ENCODE measurements at places on chromosomes 7 and 10.

DNA sequence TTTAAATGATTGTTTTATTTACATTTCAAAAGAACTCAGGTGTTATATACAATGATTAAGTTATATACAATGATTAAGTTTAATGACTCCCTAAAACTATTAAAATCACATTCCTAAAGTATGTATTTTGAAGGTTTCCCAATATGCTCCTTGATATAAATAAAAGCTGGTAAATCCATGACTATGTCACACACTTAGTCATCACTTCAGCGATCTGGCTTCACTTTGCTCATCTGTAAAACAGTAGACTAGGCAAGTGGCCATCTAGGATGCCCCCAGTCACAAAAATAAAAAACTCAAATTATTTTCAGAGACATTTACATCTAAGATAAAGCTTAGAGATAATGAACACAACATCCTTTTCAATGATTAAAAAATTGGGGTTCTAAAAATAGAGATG is 10.8 kb downstream of the ICA1 start:
- no peak for DNase-seq

- DNase-seq, result no peak
These were observed 17.4 kb downstream of the ITGB1 start for GRCh38 chr10:32940321-32941301.

DNA sequence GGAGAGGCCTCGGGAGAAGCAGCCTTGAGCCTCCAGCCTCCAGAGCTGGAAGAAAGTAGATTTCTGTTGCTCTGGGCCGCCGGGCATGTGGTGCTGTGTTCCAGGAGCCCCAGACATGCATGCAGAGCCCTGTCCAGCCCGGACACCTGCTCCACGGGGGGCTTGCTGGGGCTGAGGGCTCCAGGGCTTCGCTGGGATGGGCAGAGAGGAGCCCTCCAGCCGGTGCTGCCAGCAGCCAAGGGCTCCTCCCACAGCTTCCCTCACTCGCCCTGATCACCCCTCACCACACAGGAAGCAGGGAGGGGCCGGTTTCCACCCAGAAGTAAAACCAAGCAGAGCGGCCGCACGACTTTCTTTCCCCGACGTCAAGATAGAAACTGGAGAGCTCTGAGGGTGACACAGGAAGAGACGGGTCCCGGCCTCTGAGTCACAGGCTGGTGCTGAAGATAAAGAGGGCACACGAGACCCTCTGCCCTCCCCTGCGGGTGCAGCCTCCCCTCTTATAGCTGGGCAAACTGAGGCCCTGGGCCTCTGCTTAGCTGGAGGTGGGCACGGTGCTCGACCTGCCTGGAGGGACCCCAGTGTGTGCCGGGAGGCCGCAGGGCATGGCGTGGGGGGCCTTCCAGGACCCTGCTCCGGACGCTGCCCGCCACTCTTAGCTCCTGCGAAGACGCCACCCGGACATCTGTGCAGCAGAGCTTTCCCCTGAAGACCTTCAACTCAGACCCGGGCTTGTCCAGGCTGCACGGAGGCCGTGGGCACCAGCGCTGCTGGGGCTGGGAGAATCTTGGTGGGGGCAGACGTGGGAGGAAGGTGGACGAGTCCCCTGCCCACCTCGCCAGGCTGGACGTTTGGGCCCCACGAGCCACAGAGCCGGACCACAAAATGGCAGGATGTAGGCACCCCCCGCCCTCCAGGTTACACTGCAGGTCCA is 31.1 kb downstream of the ADAP1 start:
- peak; percentile 98 for DNase-seq

DNA sequence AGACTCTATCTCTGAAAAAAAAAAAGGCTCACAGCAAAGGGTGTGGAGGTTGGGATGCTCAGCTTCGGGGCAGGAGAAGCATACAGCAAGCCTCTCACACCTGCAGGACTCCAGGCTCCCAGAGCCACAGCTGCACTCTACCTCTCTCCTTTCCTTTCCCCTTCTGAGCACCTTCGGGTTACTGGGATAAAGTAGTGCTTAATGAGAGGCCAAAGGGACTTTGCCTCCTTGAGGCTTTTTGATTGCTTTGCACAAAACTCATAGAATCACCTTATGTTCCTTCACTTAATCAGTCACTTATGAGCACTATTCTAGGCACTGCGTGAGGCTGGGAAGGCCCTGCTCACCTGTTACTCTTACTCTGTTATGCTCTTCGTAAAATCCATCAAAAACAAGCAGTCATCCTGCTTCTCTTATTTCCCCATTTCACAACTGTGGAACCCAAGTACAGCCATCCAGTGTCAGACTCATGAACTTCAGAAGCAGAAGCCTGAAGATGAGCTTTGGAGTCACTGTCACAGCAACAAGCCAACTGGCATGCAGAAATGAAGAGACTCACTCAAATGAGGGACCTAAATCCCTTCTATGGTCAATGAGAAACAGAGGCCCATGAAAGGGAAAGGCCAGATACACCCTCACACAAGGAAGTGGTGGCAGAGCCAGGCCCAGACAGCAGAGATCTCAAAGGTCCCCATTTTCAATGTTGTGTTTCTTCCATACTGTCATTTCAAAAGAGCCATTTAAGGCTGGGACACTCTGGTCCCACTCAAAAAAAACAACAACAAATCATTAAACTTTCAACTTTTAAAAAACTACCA is 205.4 kb downstream of the KCNMA1 start:
- DNase-seq, result no peak

DNA sequence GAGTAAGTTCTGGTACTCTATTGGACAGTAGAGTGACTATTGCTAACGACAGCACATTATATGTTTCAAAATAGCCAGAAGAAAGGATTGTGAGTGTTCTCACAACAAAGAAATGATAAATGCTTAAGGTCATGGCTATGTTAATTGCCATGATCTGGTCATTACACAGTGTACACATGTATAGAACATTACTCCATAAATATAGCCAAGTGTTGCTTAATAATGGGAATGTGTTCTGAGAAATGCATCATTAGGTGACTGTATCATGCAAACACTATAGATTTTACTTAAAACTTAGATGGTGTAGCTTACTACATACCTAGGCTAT is 19.6 kb downstream of the EPC1 start:
- DNase-seq, result no peak

- DNase-seq, result no peak
These were observed 1200.5 kb downstream of the SORCS1 start for GRCh38 chr10:105964009-105964408.

DNA sequence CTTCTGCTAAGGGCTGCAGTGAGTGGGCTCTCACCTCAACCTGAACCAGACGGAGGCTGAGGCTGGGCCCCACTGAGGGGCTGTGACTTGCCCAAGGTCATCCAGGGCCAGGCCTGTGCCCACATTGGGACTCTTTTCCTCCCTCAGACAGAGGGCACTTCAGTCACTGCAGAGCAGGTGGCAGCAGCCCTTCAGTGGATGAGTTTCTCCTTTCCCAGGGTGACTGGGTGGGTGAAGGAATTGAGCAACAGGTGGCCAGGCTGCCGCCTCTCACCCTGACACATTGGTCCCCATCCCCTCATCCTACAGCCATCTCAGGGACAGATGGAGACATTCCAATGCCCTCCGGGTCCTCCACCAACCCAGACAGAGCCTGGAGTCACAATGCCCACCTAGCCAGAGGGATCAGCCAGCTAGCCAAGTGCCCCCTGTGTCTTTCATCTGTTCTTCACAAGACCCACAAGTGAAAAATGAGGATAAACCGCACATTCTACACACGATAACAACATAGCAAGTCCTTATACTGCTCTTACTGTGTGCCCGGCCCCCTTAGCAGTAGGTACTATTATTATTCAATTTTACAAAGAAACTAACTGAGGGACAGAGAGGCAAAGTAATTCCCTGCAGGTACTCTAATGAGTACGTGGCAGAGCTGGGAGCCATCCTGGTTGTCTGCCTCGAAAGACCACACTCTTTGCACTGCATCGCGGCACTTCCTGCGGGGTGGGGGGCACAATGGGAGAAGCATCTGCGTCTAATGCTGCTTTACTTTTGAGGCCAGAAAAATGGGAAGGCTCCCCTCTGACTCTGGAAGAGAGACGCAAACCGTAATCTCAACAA is 1.7 kb upstream of the SLC18A3 start:
- DNase-seq, result no peak

DNA sequence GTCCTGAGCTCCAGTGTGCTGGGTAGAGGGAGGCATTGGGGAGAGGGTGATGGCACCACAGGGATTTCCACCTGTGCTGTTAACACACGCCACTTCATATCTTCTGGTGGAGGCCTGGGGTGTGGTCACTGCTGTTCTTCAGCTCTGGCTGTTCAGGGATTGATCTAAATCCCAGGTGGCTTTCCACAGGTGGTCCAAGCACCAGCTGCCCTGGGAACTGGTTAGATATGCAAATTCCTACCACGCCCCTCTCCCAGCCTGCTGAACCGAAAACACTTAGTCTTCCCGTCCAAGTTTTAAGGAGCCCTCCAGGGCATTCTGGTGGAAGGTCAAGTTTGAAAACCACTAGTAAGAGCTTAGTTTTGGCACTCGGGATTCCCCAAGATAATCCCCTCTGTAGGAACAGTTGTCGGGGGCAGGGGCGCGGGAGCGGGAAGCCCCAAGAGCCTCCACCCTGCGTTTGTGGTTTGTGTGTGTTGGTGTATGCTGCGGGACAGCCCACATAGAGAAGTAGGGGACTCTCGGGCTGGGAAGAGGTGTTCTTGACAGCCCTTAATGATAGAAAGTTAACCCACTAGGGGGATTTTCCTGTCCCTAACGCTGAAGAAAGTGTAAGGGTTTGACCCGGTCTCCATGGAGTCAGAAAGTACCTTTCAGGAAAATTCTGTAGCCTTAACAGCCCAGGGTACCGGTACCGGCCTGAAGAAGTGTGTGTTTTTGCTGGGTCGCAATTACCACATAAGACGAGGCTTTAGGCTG is 5.1 kb downstream of the DEPP1 start:
- DNase-seq, result peak; percentile 34

GRCh38 chr7:132901241-132901640 is 180.6 kb downstream of the CHCHD3 start:
- DNase-seq, result no peak

GRCh38 chr7:128381161-128381821 is 19.8 kb upstream of the PRRT4 start:
- peak; percentile 61 for DNase-seq

DNA sequence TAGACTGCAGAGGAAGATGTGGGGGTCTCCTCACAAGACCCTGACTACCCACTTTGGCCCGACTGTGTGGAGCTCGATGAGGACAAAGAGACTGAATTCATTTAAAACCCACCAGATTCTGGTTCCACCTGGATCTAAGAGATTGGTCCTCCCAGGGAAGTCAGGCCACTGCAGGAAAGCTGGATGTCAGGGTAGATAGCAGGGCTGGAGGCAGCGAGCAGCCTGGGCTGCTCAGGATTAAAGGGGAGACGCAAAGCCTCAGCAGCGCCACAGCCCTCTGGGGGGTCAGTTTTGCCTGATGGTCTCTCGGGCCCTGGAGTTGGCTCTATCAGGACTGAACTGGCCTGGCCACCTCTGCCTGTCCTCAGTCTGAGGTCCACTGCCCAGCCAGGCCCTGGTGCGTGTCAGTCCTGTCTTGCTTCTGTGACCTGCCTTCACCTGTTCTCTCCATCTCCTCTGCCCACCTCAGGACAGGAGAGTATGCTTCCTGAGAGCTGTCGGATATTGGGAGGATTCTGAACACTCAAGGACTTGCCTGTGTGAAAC is 12.2 kb upstream of the KLRG2 start:
- DNase-seq, result no peak

GRCh38 chr7:40760293-40760964 is 625.6 kb downstream of the SUGCT start:
- no peak for DNase-seq

GRCh38 chr10:20712774-20713173 is 184.3 kb downstream of the NEBL start:
- DNase-seq, result no peak

GRCh38 chr7:98807068-98808048 is 62.5 kb downstream of the TMEM130 start:
- DNase-seq, result no peak

- DNase-seq, result no peak
These were observed 120.2 kb upstream of the STARD3NL start for GRCh38 chr7:38057829-38058228.

- no peak for DNase-seq
These were observed 21.0 kb downstream of the ANKRD30A start for GRCh38 chr10:37146443-37146842.

DNA sequence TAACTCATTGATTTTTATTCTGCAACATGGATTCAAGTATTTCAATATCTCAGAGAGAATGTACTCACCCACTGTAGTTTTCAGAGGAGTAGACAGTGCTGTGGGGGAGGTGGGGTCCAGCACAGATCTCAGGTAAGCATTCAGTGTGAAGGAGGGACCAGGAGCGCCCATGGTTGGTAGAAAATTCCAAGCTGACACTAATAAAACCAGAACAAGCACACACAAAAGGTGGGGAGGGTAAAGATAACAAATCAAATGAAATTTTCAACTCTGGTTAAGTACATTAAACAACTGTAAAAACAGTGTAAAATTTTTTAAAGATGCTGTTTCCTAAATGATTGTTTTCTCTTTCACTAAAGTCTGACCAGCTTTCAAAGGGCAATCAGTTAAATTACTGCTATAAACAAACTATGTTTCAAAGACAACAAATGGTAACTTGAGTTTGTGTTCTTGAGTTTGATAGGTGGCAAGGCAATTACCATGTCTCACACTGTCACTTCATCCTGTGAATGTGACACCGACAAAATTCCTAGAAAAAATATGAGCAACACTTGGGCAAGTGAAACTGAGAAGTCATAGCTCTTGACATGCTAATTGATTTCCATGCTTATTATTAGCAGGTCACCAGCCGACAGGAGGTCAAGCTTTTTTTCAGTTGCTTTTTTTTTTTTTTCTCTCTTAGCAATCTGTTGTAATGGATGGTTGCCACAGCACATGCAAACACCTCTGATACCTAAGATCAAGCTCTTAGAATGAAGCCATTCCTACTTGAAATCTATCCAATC is 205.8 kb upstream of the SLC26A5 start:
- no peak for DNase-seq

- DNase-seq, result peak; percentile 89
These were observed at the start of gene SLC12A9 for GRCh38 chr7:100852048-100852872. Gene SLC12A9 (plus strand): TSS chr7:100852713. CDS start chr7:100854198, 1,485 bp downstream.

- no peak for DNase-seq
These were observed 34.5 kb downstream of the ADAP1 start for GRCh38 chr7:919924-920341.

DNA sequence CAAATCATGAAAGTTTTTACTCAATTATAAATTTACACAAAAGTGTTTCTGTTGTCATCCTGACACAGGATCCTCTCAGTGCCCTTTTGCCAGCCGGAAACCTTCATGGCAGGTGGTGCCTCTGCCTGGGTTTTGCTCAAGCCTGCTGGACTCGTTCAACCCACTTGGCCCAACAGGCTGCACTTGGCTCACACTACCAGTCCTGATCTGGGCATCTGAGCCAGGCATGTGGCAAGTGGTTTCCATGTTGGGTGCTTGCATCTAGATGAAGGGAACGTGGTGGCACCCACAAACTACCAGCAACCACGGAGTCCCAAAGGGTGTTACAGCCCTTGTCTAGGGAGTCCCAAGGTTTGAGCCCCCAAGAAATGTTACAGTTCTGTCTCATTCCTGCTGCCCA is 162.3 kb upstream of the CSTF2T start:
- DNase-seq, result no peak

- no peak for DNase-seq
These were observed 13.3 kb downstream of the ZCCHC24 start for GRCh38 chr10:79431891-79432831.

All from activated naive CD4-positive, alpha-beta T cell treated with anti-CD3 and anti-CD28 coated beads for 36 hours (primary cell).